ENCODE measurements at places on chromosomes 13 and 19. TPM values are rescaled to one million over a fixed set of nuclear protein-coding genes. Genes with fewer than 3 reads are reported as not detected.

The MIA gene
- total RNA-seq, result not detected

The RUBCNL gene
- 2.8 TPM for total RNA-seq

DNA sequence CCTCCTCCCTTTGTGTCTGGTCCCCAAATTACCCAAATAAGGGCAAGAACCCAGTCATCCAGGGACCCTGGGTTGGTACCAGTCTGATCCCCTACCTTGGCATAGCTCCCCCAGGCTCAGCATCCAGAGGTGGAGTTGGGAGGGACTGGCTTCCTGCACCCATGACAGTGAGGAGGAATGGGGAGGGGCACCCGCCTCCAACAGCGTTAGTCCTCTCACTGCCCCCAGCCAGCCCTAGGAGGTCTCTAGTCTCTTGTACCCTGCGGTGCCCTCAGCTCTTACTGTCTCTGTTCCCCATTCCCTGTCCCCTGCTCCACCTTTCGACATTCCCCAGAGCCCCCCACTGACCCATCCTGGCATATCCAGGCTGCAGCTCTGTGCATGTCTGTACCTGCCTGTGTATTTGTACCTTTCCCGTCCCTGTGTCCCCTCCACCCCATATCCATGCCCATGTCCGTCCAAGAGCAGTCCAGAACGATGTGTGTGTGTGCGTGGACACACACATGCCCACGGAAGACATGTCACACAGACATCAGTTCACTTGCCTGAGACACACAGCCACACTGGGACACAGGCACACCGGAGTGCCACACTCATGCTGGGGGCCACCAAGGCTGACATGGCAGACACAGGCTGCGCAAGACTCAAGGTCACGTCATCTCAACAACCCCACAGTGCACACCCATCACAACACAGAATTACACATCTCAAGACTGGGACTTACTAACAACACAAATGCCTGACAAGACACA lies 17.8 kb downstream of the ERFL start:
- no peak for DNase-seq

The EHD2 gene
- 0.54 TPM for total RNA-seq

The CALR3 gene
- total RNA-seq, result not detected

DNA sequence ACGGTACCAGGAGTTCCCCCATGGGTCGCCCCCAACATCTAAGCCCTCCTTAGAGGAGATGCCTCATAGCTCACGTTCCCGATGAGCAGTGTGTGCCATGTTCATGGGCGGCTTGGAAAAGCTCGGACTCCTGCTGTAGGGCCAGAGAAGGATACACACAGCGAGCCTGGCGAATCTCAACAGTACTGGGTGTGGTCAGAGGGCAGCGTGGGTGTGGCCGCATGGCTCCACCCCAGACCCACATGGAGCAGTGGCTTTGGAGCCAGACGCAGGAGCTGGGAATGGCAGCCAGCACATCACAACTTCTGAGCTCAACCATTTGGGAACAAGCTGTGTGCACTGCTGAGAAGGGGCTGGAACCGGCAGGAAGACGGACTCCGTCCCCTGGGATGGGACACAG lies 15.6 kb downstream of the CAPS start:
- DNase-seq, result no peak

GRCh38 chr13:110665491-110666254 lies 40.2 kb downstream of the CARS2 start:
- no peak for DNase-seq

The TRPC4 gene
- not detected for total RNA-seq

The INSL3 gene
- total RNA-seq, result 8.7 TPM

DNA sequence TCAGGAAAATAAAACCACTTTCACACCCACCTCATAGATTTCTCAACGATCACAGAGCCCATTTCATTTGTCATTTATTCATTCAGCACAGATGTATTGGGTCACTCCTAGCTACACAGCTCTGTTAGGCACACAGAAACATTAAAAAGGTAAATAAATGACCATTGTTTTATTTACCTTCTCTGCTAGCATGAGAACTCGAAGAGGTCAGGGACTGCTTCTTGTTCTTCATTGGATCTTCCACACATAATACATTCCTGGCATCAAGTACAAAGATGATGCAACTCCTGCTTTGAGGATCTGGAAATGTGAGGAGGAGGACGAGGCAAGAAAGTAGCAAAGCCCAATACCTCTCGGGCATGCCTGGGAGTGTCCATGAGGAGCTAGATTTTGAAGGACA lies 168.1 kb downstream of the RBM26 start:
- DNase-seq, result no peak

The LIM2 gene
- total RNA-seq, result not detected

The ERICH4 gene
- not detected for total RNA-seq

GRCh38 chr13:73731564-73731963 lies 402.6 kb downstream of the KLF12 start:
- DNase-seq, result no peak

GRCh38 chr13:88675347-88675996 lies 1004.3 kb downstream of the SLITRK5 start:
- DNase-seq, result no peak

DNA sequence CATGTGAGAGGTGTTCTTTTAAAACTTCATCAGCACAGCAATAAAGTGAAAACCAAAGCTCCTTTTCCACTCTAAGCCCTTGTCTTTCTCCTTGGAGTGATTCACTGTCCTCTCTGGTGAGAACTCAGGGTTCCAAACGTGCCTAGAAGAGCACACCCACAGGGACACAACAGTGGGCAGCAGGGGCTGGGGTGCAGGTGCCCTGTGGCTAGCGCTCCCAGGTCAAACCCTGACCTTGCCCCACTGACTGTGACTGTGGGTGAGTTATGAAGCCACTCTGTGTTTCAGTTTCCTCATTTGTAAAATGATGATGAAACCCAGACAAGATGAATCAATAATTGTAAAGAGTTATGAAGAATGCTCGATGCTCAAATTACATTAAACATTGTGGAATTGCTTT lies 37.6 kb upstream of the IGFL1 start:
- no peak for DNase-seq

The VMAC gene
- total RNA-seq, result 3.5 TPM

The C19orf85 gene
- total RNA-seq, result not detected

DNA sequence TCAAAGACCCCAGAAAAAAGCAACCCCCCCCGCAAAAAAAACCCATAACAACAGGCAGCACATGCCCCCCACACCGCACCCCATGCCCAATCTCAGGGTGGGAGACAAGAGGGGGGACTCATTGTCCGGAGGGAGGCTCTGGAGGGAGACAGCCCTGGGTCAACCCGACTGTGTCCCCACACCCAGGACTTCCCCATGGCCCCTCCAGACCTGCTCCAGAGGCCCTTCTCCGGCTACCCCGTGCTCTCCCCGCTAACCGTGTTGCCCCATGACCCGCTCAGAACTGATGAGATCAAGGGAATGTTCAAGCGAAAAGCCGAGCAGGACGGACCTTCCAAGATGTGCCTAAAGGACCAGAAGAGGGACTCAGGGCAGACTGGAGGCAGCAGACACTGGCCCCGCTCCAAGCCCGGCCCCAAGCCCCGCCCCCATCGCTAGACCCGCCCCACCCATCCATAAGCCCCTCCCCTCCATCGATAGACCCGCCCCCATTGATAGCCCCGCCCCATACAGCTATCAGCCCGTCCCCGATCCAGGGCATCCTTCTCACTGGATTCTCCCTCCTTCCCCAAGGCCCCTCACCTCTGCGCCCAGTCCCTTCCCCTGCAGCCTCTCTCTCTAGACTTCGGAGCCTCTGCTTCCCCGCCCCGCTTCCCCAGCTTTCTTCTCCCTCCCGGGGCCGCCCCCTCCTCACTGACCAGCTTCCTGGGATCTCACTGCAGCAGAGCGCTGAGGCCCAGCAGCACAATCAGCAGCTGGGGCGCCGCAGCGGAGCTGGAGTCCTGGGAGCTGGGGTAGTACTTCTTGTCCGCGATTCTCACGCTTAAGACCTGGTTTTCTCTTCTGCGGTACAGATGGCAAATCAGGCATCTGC lies 2.2 kb downstream of the BST2 start:
- DNase-seq, result no peak

DNA sequence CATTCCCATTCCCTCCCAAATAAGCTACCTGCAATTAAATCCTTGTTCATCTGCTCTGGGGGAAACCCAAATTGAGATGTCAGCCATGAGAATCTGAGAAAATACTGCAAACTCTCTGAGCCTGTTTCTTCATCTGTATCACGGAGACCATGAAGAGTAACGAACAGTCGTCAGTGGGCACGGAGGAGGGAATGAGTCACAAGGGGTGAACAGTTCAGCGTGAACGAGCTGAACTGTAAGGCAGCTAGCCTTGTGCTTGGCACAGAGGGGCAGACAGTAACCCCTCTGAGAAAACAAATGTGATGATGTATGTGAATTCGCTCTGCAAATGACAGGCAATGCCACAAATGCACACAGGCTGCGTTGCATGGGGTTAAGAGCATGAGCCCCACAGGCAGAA lies 288.7 kb downstream of the FOXO1 start:
- DNase-seq, result no peak

The SNRNP70 gene
- 259 TPM for total RNA-seq

- DNase-seq, result no peak
Observed at GRCh38 chr13:94239135-94239534, 240.3 kb downstream of the DCT start.

DNA sequence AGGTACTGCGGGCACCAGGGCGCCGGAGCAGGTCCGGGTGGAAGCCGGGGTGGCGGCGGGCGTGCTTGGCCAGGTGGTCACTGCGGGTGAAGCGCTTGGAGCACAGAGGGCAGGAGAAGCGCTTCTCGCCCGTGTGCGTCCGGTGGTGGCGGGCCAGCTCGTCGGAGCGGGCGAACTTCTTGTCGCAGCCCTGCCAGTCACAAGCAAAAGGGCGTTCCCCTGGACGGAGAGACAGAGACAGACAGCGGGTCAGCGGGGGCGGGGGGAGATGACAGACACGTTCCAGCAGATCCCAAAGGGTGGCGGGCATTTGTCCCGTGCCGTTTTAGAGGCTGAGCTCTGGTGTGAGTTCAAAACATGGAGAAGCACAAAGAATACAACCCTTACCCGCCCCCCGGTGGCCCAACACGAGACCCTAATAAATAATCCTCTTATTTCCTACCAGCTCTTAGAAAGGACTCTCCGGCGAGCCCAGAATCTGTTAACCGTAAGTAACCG lies 6.3 kb upstream of the REXO1 start:
- no peak for DNase-seq

DNA sequence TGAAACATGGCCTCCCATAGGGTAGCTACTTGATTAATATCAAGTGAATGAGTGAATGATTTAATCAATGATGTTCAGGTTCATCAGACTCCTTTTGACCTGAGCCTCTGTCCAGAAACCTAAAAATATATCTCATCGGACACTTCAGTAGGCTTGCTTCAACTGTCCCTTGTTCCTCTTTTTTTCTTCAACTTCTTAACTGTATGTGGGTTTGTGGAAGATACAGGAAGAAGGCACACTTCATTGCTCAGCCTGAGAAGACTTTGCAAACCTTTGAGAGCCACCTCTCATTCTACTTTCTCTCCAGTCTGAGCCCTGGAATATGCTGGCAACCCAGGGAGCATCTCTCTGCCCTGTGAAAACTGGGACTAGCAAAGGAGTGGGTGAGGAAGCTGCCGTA lies 557.0 kb downstream of the FGF9 start:
- DNase-seq, result no peak

Measured in activated T-helper 1 cell treated with anti-CD3 and anti-CD28 coated beads, Interleukin-12 subunit alpha, Interleukin-12 subunit beta, Interleukin-2, Interleukin-4 antibody, amounts not matched to agents 30 ng/mL and 10 ng/mL and 1 ng/mL, durations not matched to agents 14 hours and 24 hours and 36 hours (primary cell).